Forelimb muscle (tissue), 1 donor: ENCODE measurements at places on chromosomes 16 and 17. TPM values are rescaled to one million over a fixed set of nuclear protein-coding genes. Genes with fewer than 3 reads are reported as not detected.

The CDH16 gene
- polyA plus RNA-seq: not detected

- DNase-seq: no peak
These were observed 297.1 kb upstream of the MAF start for GRCh38 chr16:79897453-79898146.

DNA sequence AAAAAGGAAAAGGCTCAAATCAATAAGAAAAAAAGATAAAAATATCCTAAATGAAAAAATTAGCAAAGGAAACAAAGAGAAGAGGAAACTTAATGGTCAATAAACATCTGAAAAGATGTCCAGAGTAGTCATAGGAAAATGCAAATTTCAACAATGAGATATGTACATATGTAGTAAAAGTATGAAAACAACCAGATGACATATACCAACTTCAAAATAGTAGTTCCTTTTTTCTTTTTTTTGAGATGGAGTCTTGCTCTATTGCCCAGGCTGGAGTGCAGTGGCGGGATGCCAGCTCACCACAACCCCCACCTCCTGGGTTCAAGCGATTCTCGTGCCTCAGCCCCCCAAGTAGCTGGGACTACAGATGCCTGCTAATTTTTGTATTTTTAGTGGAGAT is 21.7 kb upstream of the NFAT5 start:
- no peak for DNase-seq

The KCNJ12 gene
- 13.8 TPM for polyA plus RNA-seq

- DNase-seq: no peak
These were observed 42.2 kb downstream of the NDEL1 start for GRCh38 chr17:8477715-8478441.

DNA sequence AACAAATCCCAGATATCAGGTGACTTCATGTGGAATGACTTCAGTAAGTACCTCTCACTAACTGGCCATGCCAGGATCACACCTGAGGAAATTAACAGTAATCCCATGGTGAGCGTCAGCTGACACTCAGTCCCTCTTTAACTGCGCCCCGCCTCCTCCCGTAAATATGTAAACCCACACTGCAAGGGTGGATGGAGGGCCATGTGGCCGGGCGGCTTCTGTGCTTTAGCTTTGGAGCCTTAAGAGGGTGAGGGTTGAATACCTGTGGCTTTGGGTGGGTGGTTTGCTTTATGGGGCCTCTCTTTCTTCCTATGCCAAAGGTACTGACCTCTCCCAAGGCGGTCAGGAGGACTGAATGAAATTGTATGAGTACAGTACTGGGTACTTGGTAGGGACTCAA is 141.7 kb downstream of the MRM1 start:
- no peak for DNase-seq

- no peak for DNase-seq
These were observed 1.1 kb upstream of the ADGRG1 start for GRCh38 chr16:57627184-57627871.

The SYNGR3 gene
- polyA plus RNA-seq: 1.4 TPM

- no peak for DNase-seq
These were observed 3.9 kb upstream of the CCDC57 start for GRCh38 chr17:82216301-82217119.

GRCh38 chr16:17131351-17131750 is 339.4 kb downstream of the XYLT1 start:
- no peak for DNase-seq

The SPNS2 gene
- 7.1 TPM for polyA plus RNA-seq

DNA sequence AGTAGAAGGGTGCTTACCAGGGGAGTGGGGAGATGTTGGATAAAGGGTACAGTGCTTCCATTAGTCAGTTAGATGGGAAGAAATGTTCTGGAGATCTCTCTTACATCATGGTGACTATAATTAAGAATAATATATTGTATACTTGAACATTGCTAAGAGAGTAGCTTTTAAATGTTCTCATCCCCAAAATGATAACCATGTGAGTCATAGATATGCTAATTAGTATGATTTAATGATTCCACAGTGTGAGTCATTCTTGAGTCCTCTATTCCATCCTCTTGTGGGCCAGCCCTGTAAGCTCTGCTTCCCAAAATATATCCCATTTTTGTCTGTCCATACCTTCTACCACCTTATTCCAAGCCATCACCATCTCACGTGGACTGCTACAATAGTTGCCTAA is 80.6 kb upstream of the CDH11 start:
- no peak for DNase-seq

The EVPLL gene
- polyA plus RNA-seq: not detected

The MYADML2 gene
- polyA plus RNA-seq: 43.6 TPM

- no peak for DNase-seq
These were observed 10.2 kb downstream of the MYO19 start for GRCh38 chr17:36524428-36524876.

GRCh38 chr17:1648173-1648962 is 1.3 kb downstream of the RILP start:
- DNase-seq: no peak

- DNase-seq: no peak
These were observed 178.9 kb downstream of the PRKCA start for GRCh38 chr17:66481271-66481670.

The C17orf58 gene
- 13.8 TPM for polyA plus RNA-seq

DNA sequence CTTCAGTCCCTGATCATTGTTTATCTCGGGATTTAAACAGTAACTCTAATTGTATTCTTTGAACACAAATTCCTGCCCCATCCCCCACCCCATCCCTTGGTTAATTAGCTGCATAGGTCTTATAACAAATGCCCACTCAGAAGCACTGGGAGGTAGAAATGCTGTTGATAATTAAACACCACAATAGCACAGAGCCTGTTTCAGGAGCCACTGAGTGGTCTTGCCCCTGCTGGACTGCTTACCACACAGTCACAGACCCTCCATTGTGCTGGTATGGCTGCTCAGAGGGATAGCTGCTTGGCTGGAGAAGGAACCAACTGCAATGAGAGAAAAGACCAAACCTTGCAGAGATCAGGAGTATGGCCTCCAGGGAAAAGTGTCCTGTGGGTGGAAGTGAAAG is 214.1 kb downstream of the ANKFN1 start:
- DNase-seq: no peak

The TMEM106A gene
- polyA plus RNA-seq: 8.8 TPM

The CLEC3A gene
- polyA plus RNA-seq: not detected

DNA sequence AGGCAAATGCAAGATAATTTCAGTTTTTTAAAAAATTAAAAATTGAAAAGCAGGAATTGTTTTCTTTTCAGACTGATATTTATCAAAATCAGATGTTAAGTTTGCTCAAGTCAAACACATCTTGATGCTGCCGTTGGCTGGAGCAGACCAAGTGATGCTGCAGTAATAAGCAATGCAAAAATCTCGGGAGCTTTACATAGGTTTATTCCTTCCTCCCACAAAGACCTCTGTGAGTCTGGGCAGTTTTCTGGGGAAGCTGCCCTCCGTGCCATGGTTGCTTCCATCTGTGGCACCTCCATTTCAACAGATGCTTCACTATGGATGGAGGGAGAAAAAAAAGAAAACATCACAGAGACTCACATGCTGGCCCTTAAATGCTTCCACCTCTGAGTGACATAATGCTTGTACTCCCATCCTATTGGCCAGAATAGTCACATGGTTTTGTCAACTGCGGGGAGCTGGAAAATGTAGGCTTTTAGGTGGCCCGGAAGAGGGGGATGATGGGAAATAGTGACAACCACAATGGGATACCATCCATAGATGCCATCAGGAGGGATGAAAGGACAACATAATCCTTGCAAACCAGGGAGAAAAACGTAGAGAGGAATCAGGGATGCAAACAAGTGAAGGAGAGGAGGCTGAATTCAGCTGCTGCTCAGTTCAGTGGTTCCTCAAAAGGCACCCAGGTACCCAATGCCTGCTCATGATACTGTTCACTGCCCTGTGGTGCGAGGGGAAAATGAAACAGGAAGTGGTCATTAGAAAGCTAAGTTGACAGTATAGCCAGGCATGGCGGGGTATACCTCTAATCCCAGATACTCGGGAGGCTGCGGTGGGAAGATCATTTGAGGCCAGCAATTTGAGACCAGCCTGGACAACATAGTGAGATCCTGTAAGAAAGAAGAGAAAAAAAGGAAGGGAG is 13.5 kb upstream of the ERCC4 start:
- DNase-seq: no peak

DNA sequence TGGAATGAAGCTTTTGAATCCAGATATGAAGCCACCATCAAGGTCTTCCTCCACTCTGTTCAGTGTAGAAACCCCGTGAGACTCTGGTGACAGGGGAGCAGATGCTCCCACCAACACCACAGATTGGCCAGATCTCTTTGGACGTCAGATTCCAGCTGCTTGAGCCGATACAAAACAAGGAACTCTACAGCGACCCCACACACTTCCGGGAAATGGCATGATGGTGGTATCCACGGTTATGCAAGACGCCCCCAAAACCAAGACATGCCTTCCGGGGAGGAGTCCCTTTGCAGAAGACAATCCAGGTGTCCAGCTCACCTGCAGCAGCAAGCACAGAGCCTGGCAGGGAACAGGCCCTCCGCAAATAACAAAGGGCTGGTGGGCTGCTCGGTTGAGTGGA is 19.8 kb upstream of the PITPNA start:
- DNase-seq: no peak

- DNase-seq: no peak
These were observed 18.2 kb upstream of the QRICH2 start for GRCh38 chr17:76326306-76326705.

The PHOSPHO1 gene
- polyA plus RNA-seq: 18.9 TPM

The MT1X gene
- polyA plus RNA-seq: 10.3 TPM

The SCNN1G gene
- not detected for polyA plus RNA-seq

GRCh38 chr16:88924834-88925539 is 52.0 kb downstream of the CBFA2T3 start:
- no peak for DNase-seq

- DNase-seq: no peak
These were observed 80.7 kb downstream of the CDK5R1 start for GRCh38 chr17:32567511-32567910.

The CCL16 gene
- polyA plus RNA-seq: 0.39 TPM

GRCh38 chr17:41682631-41683030 is 6.1 kb upstream of the EIF1 start:
- no peak for DNase-seq

The ATP6V0D1 gene
- 61.4 TPM for polyA plus RNA-seq

- DNase-seq: no peak
These were observed 1692.7 kb downstream of the TP53TG3F start for GRCh38 chr16:35152067-35152627.

GRCh38 chr16:86536621-86537020 is 18.4 kb downstream of the MTHFSD start:
- no peak for DNase-seq

DNA sequence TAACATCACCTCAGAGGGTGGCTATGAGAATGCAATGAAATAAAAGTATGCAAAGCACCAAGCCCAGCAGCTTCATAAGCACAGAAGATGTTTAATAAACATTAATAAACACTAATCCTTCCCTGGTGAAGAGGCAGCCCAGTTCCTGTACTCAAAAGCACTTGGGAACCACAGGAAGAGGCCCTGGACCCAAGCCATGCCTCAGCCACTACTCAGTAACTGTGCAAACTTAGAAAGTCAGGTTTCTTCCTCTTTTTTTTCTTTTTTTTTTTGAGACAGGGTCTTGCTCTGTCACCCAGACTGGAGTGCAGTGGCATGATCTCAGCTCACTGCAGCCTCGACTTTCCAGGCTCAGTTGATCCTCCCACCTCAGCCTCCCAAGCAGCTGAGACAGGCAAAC is 5.3 kb downstream of the ARHGAP17 start:
- DNase-seq: no peak

- no peak for DNase-seq
These were observed 178.5 kb upstream of the RPL38 start for GRCh38 chr17:74024871-74025531.

The NACA2 gene
- 1.0 TPM for polyA plus RNA-seq

The OSGIN1 gene
- 0.59 TPM for polyA plus RNA-seq

The SLFN12L gene
- polyA plus RNA-seq: not detected

- no peak for DNase-seq
These were observed 112.2 kb downstream of the CMIP start for GRCh38 chr16:81556715-81557284.

The PRSS53 gene
- 4.9 TPM for polyA plus RNA-seq

The C16orf96 gene
- polyA plus RNA-seq: 0.73 TPM

DNA sequence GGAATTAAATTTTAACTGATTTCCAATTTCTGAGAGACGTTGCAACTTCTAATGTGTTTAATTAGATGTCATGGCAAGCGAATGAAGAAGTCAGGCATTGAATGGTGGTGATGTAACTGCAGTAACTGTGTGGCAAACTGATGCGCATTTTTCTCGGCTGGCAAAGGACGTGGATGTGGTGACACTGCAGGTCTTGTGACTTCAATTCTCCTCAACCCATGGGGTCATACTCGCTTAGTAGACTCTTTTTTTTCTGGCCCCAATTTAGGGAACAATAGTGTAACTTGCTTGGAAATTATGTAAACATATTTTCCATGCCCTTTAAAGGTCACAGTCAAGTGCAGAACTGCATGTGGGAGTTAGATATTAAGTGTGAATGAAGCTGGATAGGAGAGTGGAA is 1.9 kb upstream of the FAM20A start:
- DNase-seq: no peak

The MRPS7 gene
- polyA plus RNA-seq: 65.0 TPM

The CNTROB gene
- polyA plus RNA-seq: 31.0 TPM

The KRT33B gene
- not detected for polyA plus RNA-seq

The MYH11 gene
- 10.3 TPM for polyA plus RNA-seq

DNA sequence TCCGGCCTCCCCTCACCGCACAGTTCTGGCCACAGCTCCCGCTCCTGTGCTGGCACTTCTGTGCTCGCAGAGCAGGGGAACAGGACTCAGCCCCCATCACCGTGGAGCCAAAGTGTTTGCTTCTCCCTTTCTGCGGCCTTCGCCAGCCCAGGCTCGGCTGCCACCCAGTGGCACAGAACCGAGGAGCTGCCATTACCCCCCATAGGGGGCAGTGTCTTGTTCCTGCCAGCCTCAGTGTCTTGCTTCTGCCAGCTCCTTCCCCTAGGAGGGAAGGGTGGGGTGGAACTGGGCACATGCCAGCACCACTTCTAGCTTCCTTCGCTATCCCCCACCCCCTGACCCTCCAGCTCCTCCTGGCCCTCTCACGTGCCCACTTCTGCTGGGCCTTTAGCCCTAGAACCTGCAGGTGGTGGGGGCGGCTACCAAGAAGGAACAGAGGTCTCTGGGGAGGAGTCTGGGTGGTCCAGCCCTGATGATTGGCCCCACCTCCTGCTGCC is 645 bp upstream of the ELMO3 start:
- no peak for DNase-seq
